Left cardiac atrium (tissue), 4 donors: ENCODE measurements at places on chromosomes 11 and 22. TPM values are rescaled to one million over a fixed set of nuclear protein-coding genes. Genes with fewer than 3 reads are reported as not detected.

SLCO2B1 gene
- total RNA-seq, result 55.8 TPM

UPK3A gene
- not detected for total RNA-seq

CNTF gene
- 1.5 TPM for total RNA-seq

SHISAL1 gene
- 4.2 TPM for total RNA-seq

KRTAP5-9 gene
- not detected for total RNA-seq

PCNX3 gene
- total RNA-seq, result 15.1 TPM
